BJ (cell line): ENCODE measurements at places on chromosomes 7 and 10.
A peak's percentile ranks its signal among the peaks of the same experiment; 100 is the strongest.

- DNase-seq = no peak
Observed at GRCh38 chr10:87619705-87620104, 40.0 kb upstream of the PAPSS2 start.

- DNase-seq = no peak
Observed at GRCh38 chr10:97961945-97962344, 68.5 kb downstream of the CRTAC1 start.

GRCh38 chr7:92767437-92767836 is 68.9 kb downstream of the CDK6 start:
- DNase-seq = no peak

- no peak for DNase-seq
Observed at GRCh38 chr10:43047288-43047970, 29.4 kb upstream of the RET start.

DNA sequence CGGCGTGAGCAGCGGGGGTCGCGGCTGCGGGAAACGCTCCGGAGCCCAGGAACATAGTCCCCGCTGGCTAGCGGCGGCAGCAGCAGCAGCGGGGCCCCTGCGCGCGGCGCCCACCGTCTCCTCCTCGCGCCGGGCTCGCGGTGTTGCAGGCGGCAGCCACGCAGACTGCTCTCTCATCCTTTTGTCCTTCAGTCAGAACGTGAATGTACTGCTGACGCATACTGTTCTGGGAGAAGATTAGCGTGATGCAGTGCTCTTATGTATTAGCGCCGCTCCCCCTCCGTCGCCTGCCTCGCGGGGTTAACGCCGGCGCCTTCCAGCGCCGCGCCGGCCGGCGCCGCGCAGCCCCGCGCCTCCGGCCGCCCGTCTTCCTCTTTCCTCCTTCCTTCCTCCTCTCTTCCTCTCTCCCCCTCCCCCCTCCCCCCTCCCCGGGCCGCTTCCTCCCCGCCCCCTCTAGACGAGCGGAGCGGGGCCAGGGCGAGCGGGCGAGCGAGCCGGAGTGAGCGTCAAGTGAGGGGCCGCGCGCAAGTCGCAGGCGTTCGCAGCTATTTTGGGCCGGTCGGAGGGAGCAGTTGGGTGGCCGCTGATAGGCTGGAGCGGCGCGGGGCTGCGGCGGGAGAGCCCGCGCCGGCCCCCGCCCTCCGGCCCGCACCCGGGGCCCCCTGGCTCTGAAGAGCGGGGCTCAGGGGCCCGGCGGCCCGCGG is 816 bp upstream of the LRRC4 start:
- peak; percentile 36 for DNase-seq

DNA sequence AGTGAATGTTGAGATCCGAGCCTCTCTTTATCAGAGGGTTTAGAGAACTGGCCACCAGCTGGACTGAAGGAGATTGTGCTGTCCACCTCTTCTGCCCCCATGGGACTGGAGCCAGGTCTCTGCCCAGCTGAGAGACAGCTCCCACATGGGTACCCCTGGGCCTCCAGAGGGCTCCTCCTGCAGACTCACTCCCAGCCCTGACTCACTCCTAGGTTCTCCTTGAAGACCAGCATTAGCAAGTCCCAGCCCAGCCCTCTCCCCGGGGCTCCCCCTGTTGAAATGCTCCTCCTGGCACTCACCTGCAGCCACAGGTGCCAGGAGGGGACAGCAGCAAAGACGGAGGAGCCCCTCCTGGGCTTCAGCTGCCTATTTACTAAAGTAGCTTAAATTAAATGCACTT is 126.9 kb downstream of the CXCL12 start:
- DNase-seq = no peak

GRCh38 chr10:99976886-99977665 is 32.7 kb downstream of the DNMBP start:
- peak; percentile 89 for DNase-seq
